IPS DF 6.9 (cell line): ENCODE measurements at places on chromosomes 13 and 19.

DNA sequence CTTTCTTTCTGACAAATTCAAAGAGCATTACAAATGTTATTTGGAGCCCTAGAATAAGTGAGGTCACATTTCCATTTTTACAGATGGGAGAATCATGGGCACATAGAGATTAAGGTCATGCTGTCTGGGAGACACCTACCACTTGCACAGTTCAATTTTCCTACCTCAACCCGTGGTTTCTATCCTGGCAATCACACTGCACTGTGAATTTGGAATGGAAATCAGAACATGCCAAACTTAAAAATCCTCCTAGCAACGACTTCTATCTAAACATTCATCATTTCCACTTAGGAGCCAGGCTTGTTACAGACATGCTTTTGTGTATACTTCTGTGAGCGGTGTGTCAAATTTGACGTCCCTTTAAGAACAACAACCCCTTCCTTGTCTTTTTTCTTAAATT, 251.5 kb downstream of the DNAJC15 start:
- no peak for DNase-seq

GRCh38 chr19:17248011-17248776, 2.5 kb upstream of the NR2F6 start:
- no peak for DNase-seq

DNA sequence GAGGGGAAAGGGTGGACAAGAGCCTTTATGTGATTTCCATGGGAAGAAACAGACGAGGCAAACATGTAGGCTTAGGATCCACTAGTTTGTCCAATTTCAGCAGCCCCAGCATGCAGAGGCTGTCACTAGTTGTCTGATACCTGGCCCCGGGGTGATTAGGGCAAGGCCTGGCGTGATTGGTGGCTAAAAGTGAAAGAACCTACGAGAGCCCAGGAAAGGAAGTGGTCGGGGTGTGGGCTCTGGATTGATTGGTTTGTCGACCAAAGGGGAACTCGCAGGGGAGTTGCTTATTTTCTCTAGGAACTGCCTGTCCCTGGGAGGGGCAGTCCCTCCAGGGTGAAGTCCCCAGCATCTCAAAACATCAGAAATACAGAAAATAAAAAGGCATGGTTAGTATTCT, 64.2 kb upstream of the UQCRFS1 start:
- DNase-seq = peak; percentile 33

DNA sequence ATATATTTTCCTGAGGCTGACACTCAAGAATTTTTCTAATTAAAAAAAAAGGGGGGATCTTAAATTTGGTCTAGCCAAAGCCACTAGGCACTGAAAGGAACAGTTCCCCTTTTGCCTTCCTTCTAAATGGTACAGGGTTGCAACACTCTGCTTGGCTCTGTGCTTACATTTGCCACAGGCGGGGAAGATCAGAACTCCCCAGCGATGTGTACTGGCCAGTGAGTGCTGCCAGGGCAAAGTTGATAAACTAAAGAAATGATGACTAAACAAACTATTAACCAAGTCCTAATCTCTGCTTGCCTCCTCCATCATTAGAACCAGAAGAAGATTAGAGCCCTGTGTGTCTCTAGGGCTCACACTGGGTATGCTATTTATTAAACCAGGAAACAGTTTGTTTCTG, 75.3 kb upstream of the SCEL start:
- DNase-seq = no peak

GRCh38 chr13:63048653-63049052, 1633.0 kb upstream of the PCDH20 start:
- no peak for DNase-seq

- DNase-seq = no peak
Observed at GRCh38 chr13:71461892-71462291, 405.1 kb downstream of the DACH1 start.

DNA sequence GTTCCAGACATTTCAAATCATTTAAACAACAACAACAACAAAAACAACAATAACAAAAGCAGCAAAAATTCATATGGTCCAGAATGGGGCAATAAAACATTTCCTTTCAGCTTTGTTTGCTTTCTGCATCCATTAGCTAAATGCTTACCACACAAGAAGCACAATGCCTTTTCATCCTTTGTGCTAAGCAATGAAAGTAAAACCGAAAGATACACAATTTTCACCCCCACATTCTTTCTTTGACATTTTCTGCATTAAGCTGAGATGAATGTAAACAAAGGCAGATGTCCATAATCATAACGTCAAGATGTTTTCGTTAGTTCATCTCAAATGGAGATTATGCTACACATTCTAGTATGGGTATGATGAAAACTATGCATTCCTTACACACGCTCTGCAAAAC, 568.5 kb downstream of the SLITRK6 start:
- no peak for DNase-seq

GRCh38 chr19:11767633-11768133, 883 bp downstream of the ZNF441 start:
- no peak for DNase-seq

DNA sequence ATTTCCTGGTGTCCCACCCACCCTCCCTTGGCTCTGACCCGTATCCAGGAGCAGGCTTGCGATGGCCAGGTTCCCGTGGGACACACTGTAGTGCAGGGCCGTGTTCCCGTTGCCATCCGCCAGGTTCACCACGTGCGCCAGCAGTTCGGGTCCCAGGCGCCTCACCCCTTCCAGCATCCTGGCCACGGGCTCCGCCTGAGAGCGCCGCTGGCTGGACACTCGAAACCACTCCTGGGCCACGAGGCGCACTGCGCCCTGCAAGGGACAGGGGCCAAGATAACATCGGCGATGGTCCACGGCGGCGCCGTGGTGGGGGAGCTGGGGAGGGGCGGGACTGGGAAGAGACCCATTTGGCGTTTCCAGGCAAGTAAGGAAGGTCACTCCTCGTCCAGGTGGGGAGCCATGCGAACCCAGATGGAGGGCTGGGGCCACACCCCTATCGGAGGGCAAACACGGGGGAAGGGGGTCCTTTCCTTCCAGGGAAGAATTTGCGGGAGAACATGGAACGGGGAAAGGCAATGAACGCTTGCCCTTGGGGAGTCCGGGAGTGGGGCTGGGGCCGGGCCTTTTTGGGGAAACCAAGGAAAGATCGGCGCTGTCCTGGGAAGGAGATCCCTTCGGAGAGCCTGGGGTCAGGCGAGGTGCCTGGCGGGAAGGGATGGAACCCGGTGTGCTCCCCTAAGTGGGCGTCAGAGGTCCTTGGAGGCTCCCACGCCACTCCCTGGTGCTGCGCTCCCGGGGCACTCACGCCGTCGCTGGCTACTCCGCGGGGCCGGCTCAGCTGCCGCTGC, 9.9 kb downstream of the KANK3 start:
- no peak for DNase-seq

DNA sequence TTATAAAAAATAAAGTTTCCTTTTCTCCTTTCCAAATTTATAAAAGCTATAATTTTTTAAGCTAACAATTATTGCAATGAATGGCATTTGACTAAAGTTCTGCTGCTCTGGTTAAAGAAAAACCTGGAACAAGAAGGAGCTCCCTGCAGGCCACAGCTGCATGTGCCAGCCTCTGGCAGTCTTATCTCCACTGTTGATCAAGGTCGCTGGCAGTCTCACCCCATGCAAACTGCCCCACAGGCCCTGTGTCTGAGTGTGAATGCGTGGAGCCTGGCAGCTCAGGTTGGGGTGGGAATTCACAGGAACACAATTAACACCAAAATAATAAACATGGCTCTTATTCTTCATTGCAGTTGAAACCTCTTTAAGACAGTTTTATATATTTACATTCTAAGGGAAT, 30.2 kb upstream of the FREM2 start:
- no peak for DNase-seq

GRCh38 chr19:44620667-44621066, 7.3 kb downstream of the IGSF23 start:
- DNase-seq = no peak

- DNase-seq = no peak
Observed at GRCh38 chr13:69391756-69392155, 715.9 kb upstream of the ATXN8OS start.

DNA sequence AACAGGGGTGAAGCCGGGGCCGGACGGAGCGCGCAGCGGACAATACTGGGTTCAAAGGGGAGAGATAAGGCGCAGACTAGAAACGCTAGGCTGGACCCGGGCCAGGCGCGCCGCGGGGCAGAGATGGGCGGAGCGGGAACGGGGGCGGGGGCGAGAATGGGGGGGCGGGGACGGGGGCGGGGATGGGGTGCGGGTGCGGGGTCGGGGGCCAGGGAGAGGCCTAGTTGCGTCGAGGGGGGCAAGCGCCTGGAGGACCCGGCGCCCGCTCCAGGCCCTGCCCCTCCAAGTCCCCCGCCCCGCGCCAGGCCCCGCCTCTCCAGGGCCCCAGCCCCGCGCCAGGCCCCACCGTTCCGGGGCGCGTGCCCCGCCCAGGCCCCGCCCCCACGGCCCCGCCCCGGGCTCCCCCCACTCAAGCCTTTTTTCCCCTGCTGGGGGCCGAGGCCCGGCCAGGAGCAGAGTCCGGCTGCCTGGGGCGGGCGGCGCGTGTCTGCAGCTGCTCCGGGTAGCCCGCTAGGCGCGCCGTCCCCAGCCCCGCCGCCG, at the start of gene CERS4:
TSS of gene CERS4 (plus strand) at position 449 of the 540 bp plus-strand sequence. CDS start 41,707 bp downstream, outside the sequence.
- no peak for DNase-seq

DNA sequence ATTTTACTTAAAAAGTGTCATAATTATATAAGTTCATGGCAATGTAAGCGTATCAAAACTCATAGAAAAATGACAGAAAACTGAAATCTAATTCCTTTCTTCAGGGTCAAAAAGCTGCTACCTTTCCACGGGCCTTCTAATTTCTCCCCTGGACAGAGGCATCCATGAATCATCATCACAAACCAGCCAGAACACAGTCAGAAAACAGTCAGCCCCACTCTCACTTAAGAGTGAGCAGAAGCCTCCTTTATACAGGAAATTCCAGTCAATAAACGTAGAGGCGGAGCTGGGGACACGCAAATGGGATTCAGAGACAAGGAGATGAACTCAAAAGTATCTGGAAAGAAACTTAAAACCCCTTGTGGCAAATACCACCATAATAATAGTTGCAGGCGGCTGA, 54.2 kb upstream of the ABCC4 start:
- DNase-seq = no peak

DNA sequence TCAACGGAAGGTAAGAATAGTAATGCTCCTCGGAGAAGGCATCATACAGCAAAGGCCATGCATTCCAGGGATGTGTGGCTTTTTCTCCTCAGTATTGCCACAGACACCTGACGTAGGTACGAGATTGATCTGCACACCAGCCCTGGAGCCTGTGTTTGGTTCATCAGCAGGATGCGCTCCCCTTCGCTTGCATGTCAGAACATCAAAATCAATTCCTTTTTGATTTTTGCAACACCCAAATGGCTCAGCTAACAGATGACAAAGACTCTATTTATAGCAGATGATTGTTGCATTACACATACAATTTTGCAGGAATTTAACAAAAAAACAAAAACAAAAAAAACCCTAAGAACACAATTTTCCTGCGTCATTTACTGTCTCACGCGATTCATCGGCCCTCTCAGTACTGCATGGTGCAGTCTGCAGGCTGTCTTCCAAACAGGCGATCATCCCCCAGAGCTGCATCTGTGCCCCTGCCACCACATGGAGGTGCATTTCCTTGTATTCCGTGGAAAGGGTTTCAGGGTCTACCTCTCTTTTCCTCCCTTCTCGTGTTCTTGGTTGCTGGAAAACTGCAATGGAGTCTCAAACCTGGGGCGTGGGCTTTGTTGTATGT, 207.3 kb downstream of the TEX29 start:
- no peak for DNase-seq

- no peak for DNase-seq
Observed at GRCh38 chr19:38562096-38562495, 55.7 kb downstream of the MAP4K1 start.

- peak; percentile 94 for DNase-seq
Observed at GRCh38 chr19:55086730-55087541, 11.3 kb downstream of the EPS8L1 start.

- peak; percentile 66 for DNase-seq
Observed at GRCh38 chr13:74040200-74040599, 94.0 kb downstream of the KLF12 start.

DNA sequence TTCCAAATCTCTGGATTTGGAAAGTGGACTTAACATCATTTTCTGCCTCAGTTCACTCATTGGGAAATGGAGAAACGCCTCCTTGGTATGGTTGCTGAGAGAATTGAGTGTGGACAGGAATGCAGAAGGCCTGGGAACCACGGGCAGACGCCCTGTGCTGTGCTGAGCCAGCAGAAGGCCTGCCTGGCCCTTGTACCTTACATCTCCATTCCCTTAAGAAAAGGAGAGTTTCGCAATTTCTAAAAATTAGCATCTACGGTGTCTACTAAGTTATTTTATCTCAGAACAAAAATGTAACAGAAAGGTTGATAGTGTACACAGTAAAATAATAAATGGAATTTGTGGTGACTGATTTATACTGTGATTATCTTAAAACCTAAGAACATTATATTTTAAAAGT, 78.7 kb downstream of the IPO5 start:
- no peak for DNase-seq

DNA sequence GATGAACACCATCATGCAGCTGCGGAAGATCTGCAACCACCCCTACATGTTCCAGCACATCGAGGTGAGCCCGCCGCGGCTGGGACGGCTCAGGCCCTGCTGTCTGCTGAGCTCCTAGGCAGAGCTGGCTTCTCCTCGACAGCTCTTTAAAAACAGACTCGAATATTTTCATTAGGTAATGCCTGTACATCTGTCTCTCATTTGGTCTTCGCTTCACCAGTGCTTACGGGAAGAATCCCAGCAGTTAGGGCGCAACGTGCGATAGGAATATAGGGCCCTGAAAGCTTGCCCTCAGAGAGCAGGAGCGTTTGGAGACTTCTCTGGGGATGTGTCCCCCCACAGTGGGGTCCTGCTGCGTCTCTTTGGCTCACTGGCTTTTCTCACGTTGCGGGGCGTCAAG, 63.8 kb upstream of the LDLR start:
- no peak for DNase-seq

- DNase-seq = peak; percentile 63
Observed at GRCh38 chr19:6412447-6413091, 12.0 kb downstream of the KHSRP start.

DNA sequence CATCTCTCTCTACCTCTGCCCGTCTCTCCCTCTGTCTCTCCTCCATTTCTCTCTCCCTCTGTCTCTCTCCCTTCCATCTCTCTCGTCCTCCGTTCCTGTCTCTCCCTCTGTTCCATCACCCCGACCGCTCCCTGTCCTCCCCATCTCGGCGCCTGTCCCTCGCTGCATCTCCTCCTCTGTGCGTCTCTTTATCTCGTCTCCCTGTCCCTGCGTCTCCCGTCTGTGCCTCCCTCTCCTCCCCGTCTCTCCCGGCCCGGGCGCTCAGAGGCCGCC, 4.6 kb downstream of the GRIN2D start:
- no peak for DNase-seq
